ENCODE measurements at places on chromosomes 3 and 15.

GRCh38 chr3:162134571-162134970 is 638.0 kb downstream of the OTOL1 start:
- no peak for DNase-seq

DNA sequence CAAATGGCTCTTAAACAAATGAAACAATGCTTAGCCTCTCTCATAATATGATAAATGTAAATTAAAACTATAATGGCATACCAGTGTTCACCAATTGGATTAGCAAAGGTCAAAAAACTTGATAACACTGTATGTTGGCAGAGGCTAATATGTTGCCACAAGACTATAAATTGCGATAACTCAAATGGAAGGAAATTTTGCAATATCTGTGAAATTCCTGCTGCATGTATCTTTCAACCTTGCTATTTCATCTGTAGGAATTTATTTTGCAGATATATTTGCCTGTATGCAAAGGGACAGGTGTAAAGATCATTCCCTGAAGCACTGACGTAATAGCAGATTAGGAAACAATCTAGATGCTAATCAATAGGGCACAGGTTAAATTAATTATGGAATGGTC is 191.4 kb upstream of the EIF1B start:
- DNase-seq: no peak

GRCh38 chr3:32113566-32113965 is 7.1 kb downstream of the GPD1L start:
- DNase-seq: no peak

DNA sequence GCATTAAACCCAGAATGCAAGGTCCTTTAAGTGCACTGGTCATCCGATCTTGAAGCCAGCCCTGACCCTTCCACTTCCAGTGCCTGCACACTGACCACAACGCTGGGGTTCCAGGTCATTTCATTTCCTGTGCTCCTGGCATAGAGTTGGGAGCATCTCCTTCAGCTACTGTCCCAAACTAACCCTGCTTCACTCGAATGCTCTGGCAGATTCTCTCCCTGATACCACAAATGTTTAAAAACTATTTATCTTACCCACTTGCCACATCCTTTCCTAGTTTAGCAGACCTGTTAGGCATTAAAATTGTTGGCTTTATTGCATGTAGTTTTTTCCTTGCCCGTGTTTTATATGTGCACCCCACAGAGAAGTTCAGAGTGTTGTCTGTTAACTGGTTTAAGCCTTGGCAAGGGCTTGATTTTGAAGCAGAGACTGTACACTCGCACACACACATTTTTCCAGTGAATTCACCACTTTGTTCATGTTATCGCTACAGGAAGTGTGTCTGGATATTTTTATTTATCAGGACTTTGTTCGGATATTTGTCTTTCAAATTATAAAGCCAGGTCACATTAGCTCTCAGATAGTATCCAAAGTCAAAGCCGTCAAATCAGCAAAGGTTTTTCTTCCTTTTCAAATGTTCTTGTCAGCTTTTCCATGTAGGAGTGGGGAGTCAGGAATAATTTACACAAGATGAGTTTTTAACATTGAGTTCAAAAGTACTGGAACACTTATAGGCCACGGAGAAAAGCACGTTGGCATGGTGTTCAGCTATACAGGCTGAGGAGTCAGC is 77.3 kb downstream of the ABI3BP start:
- DNase-seq: no peak

GRCh38 chr3:23199649-23200048 is 3.5 kb upstream of the UBE2E2 start:
- DNase-seq: no peak

DNA sequence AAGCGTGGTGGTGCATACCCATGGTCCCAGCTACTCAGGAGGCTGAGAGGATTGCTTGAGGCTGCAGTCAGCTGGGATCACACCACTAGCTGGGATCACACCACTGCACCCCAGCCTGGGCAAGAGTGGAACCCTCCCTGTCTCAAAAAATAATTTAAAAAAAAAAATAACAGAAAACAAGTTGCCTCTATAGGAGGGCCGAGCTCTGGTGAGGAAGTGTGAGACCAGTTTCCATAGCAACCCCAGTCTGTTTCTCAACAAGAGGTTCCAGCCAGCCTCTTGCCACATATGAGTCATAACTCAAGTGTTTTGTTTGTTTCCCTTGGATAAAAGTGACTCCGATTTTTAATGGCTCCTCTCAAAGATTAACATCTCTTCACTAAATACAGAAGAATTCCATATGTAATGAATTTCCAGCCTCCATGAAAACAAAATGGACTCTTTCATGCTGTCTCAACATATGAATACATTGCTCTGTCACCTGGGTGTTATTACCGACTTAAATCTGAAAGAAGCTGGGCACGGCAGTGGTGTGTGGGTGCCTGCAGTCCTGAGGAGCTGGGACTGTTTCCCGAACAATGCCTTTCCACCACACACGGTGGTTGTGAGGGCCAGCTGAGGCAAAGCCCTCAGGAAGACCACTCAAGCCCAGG is 19.7 kb downstream of the TMEM43 start:
- peak; percentile 54 for DNase-seq

DNA sequence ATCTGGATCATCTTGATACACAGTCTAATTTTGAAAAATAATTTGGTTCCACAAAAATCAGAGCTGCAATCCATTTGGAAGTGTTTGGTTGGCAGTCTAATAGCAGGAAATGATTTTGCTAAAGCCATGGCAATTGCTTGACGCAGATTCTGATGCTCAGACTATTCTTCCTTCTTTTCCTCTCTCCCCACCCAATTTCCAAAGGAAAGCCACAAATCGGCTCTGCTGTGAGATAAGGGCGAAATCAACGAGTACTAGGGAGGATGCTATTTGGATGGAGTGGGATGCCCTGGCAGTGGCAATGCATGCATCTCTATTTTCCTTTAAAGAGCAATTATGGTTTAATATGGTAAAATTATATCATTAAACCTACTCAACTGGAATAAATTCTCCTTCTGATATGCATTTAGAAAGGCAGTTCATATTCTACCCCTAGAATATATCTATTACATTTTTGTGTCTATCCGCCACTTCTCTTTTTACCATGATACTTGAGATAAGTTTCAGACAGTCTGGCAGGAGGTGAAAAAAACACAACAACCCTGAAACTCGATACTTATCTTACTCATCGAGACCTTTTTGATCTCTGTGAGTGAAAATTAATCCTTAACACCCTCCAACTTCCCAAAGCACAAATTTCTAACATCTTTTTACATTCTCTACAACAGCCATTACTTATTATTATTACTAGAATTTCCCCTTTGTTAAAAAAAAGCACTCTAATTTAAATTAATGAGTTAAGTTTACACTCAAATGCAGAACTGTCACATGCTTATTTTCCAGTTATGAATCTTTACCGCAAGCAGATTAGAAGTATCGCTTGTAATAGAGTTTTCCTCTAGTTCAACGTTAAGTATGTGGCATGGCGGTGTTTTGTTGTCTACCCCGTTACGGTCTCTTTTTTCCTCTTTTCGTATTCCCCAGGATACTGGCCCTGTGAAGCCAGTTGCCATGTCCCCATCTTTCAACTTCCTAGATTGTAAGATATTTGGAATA is 433.3 kb downstream of the FOXP1 start:
- no peak for DNase-seq

DNA sequence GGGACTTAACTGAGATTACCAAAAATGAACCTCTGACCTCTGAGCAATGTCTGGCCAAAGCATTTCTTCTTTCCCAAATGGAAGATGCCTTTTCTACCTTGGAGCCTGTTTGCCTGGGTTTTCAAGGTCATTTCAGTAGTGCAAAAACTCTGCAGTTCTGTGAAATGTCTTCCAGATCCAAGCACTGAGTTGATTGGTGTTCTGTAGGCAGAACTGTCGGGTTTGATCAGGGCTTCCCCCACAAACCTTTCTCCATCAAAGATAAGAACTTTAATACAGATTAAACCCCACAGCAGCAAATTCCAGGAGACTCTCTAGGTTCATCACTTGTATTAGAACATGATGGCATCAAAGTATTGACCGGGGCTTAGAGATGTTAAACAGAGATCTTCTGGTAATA is 192.7 kb upstream of the TOPAZ1 start:
- no peak for DNase-seq

- no peak for DNase-seq
Measured at GRCh38 chr3:139491027-139491700, 14.8 kb upstream of the RBP2 start.

DNA sequence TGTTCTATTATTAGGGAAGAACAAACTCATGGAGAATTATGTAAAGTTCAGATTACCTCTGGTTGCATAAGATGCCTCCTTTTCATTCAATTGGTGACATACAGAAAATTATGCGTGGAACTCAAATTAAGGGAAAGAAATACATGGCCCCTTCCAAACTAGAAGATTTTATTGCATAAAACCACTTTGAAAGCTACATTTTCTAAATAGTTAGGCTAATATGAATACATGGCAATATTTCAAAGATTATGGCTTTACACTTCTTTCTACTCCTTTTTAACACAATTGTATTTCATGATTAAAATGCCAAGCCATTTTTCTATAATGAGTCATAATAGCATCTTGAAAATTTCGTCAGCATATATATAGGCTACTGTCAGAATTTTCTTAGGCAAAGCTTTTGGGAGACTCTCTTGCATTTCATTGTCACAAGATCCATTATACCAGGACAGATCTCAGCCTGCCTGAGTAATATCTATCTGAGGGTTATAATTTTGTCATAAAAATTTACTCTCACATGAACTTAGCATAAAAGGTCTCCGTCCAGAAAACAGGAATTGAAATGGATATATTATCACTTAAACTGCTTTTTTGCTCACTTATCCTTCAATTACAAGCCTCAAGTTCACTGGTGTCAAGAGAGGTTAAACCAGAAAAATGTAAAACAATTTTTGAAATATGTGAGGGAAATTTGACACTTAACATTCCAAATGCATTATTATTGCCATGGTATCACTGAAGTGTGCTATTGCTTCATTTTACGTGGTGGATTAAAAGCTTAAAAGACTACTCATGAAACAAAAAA is 37.1 kb downstream of the CPA3 start:
- DNase-seq: peak; percentile 0

- DNase-seq: no peak
Measured at GRCh38 chr3:23086331-23086730, 116.8 kb upstream of the UBE2E2 start.

DNA sequence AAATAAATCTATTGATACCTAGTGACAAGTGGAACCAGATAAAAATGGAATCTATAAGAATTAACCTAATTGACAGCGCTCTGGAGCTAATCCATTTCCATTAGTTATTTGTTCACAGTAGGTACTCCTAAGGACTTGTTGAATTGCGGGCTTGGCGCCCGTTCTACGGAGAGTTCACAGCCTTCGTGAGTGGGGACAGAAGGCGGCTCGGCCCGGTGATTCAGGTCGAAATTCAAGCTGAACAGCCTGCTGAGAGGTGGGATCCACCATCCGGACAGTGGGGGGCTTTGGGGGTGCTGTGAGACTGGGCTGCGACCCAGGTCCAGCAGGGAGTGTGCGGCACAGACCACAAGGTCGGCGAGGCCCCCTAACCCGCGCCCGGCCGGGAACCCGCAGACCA is 779 bp upstream of the CTNNB1 start:
- peak; percentile 50 for DNase-seq
